ENCODE measurements at places on chromosomes 12 and 14.

DNA sequence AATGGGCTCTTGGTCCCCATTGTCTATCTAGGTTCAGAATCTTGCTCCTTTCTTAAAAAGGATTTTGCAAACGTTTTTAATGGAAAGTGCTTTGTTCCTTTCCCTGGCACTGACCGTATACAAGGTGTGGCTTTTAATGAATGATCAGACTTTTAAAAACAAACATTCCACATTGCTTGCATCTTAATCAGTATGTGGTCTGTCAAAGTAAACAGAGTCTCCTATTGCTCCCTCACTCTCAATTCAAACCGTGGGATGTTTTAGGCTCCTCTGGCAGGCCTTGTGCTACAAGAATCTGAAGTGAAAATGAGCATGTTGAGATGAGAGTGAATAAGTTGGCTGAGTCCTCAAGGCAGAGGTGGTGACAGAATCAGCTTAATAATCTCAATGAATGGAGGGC is 107.0 kb downstream of the VRK1 start:
- no peak for DNase-seq

- DNase-seq = no peak
Measured at GRCh38 chr12:122090759-122091515, 12.4 kb downstream of the MLXIP start.

DNA sequence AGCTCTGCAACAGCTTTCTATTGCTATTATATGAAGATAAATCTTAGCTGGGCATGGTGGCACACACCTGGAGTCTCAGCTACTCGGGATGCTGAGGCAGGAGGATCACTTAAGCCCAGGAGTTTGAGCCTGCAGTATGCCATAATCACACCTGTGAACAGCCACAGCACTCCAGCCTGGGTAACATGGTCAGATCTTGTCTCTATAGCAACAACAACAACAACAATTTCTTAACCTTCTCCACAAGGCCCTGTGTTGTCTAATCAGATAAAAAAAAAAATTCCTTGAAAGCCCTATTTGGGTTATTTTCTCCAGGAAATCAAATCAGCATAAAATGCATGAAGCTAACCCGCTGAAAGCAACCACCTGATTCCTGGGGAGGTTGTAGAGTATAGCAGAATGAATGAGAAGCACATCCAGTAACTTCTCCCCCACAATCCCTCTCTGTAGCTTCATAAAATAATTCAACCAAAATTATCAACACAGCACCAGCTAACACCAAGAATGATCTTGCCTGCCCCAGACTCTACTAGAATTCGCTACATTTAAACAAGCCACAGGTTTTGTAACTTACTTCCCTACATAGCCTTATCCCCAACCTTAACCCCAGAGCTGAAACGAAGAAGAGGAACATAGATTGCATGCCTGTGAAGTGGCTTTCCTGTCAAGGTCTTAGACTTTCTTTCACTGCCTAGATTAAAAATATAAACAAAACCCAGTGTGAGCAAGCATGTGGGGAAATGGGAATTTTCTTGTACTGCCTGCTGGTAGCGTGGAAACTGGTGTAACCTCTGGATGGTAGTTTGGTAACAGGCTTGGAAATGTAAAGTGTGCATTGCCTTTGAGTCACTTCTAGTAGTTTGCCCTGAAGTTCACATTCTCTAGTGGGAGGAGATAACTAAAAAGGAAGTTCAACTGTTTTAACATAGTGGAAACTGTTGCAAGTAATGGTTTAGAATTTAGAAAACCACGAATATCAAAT is 6.0 kb upstream of the STK38L start:
- DNase-seq = no peak

- DNase-seq = no peak
Measured at GRCh38 chr12:7832059-7832696, 40.5 kb downstream of the SLC2A14 start.

DNA sequence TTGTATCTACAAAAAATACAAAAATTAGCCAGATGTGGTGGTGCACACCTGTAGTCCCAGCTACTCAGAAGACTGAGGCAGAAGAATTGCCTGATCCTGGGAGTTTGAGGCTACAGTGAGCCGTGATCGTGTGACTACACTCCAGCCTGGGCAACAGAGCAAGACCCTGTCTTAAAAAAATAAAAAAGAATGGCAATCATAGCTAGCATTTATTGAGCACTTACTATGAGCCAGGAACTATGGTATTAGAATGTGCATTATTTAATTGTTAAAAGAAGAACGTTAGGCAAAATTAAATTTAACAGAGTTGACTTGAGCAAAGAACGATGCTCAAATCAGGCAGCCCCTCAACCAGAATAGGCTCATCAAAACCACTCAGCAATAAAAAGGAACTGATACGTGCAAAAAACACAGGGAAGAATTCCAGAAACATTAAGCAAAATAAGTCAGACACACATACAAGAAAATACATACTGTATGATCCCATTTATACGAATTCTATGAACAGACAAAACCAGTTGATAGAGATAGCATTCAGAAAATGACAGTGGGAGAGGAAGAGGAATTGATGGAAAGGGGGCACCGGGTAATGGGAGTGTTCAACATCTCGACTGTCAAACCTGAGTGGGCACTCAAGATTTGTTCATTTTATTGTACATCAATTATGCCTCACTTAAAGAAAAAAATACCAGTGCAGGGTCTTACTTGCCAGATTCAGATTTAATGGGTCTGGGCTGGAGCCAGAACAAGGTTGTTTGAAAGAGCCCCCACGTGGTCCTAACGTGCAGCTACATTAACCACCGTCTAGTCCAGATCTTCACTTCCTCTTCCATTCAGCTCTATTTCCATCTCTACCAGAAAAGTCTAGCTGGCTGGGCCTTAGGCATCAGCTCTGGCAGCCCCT is 8.0 kb downstream of the SCNN1A start:
- no peak for DNase-seq

DNA sequence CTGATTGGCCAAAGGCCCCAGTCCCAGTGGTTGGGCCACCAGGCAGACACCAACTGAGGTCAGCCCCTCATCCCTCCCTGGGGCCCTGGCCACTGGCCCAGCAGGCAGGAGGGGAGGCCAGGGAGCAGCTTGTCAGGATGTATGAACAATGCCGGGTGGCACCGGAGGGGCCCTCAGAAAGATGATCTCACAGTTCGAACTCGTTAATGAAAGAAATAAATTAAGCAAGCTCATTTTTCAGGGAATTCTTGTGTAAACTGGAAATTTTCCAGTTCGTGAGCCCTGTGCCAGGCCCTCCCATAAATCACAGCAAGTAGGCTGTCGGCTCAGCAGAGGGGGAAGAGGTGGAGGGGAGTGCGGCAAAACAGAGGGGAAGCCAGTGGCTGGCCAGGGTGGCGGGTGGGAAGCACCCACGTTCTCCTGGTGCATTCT is 177.0 kb upstream of the VASH1 start:
- DNase-seq = no peak

DNA sequence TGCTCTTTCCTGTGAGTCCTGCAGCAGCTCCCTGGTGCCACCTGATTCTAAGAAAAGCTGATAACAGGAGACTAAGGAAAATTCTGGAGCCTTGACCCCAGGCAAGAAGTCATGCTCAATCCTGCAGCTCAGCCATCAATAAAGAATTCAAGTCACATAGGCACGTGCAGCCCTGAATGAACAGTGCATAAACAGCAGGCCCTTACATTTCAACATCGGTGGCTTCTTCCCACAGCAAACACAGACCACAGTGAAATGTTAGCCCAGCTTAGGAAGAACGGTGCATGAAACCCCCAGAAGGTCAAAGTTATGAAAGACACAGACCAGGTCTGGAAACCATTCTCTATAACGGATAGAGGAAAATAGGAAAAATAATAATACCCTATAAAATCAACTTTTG is 10.5 kb downstream of the CINP start:
- no peak for DNase-seq

DNA sequence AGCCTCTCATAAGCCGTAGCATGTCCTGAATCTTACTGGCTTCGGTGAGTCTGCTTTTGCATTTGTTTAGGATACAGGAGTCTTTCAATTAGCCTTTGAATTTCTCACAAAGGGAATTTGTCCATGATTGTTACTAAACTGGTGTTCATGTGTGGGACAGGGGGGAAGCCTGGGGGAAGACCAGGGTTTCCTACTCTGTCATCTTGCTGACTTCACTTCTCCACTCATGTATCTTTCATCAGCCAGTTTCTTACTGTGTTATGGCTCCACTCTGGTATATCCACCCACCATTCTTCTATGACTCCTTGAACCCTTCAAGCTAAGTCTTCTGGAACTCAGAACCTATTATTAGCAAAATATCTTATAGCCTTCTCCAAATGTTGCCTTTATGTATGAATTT is 31.7 kb upstream of the A2M start:
- no peak for DNase-seq

DNA sequence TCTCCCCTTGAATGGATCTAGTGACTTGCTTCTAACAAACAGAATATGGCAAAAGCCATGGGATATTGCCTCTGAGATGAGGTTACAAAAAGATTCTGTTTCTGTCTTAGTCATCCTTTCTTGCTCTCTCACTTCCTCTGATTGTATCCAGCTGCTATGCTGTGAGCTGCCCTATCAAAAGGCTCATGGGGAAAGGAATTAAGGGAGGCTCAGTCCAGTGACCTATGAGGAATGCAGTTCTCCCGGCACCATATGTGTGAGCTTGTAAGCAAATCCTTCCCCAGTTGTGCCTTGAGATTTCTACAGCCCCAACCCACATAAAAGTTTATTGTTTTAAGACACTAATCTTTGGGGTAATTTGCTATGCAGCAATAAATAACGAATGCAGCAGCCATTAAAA is 183.1 kb downstream of the KLHL28 start:
- no peak for DNase-seq

- DNase-seq = no peak
Measured at GRCh38 chr12:120362516-120363273, 6.3 kb downstream of the MSI1 start.

DNA sequence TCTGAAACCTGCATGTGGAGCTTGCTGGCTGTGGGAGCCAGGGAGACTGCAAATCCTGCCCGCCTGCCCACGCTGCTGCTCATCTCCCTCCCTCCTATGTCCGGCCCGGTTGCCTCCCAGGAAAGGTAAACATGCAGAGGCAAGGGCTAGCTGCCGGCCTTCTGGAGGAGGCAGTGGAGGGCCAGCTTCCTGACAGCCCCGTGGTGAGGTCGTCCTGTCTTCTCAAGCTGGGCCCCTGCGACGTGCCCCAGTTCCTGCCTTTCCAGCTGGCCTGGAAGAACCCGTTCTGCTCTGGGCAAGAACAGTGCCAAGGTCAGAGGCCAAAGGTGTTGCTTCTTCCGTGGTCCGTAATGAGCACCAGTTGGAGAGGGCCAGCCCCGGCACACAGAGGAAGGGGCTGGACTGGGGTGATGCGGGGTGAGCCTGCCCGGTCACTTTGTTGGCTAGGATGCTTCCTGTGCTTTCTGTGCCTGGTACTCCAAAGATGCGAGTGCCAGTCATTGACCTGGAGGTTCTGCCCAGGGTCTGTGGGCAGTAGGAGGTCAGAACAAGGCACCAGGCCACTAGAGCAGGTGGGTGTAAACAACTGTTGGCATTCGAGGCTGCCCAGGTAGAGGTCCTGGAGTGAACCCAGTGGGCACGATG is 25.3 kb downstream of the TPCN1 start:
- no peak for DNase-seq

GRCh38 chr12:100553936-100554335 is 19.5 kb upstream of the GAS2L3 start:
- DNase-seq = no peak

GRCh38 chr14:99516156-99516870 is 35.1 kb downstream of the CCNK start:
- DNase-seq = no peak

GRCh38 chr12:690466-690865 is 27.2 kb upstream of the NINJ2 start:
- DNase-seq = no peak

- DNase-seq = no peak
Measured at GRCh38 chr14:20630340-20631022, 11.0 kb downstream of the OR6S1 start.

- DNase-seq = no peak
Measured at GRCh38 chr12:128801879-128802391, 21.8 kb downstream of the SLC15A4 start.

GRCh38 chr12:28497889-28498411 is 307.7 kb downstream of the CCDC91 start:
- DNase-seq = no peak

GRCh38 chr12:75020068-75020557 is 189.5 kb downstream of the KCNC2 start:
- DNase-seq = no peak

- DNase-seq = no peak
Measured at GRCh38 chr12:91021076-91021475, 16.3 kb upstream of the EPYC start.

DNA sequence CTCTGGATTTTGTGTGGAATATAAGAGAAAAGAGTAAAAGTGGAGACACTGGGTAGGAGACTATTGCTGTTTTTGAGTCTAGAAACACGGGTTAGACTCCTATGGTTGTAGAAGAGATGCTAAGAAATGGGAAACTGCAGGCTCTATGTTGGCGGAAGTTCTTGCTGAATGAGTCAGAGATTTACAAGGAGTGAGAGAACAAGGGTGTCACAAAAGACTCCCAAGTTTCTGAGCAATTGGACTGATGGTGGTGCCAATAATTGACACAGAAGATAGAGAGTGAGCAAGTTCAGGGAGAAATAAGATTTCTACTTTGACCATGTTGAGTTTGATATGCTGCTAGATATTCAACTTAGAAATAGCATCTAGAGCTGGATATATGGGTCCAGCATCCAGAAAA is 2.6 kb upstream of the PRKD1 start:
- DNase-seq = no peak

DNA sequence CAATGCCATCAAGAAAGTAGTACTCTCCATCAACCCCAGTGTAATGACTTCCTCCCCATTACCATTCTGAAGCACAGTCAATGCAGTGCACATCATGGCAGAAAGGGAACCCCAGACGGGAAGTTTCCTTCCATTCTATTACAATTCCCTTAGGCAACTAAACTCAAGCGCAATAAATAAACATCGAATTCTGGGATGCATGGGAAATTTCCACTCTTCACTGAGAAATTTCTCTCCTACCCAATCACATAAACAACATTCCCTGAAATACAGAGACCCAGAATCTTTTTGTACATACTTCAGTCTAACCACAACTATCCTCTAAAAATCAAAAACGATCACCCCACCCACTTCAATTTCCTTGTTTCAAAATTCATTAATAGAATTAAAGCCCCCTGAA is 20.0 kb downstream of the SARNP start:
- DNase-seq = no peak

All from activated T-cell treated with anti-CD3 and anti-CD28 coated beads for 48 hours (primary cell).